ENCODE measurements at places on chromosomes 2 and 18.

DNA sequence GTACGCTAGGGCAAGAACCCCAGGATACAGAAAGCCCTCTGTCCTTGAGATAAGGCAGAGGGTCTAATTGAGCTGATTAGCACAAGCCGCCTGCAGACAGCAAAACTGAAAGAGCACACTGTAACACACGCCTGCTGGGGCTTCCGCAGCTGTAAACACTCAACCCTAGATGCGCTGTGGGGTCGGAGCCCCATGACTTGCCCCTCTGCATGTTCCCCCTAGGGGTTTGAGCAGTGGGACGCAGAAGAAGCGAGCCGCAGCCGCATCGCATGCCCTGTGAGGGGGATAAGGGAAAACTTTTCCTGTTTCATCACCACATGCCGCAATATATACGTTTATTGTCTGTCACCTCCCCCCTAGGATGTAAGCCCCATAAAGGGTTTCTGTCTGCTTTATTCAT lies 384.6 kb downstream of the PLCL1 start:
- H3K4me3 ChIP-seq, result no peak overlapping the region
- no peak for DNase-seq
- H3K36me3 ChIP-seq, result no peaks in the 10 kb centered on the region
- no peak overlapping the region for H3K27ac ChIP-seq
- no peaks in the 10 kb centered on the region for H3K4me1 ChIP-seq

- H3K4me3 ChIP-seq, result no peak overlapping the region
- H3K27ac ChIP-seq, result no peak overlapping the region
- no peaks in the 10 kb centered on the region for H3K27me3 ChIP-seq
- no peaks in the 10 kb centered on the region for H3K36me3 ChIP-seq
- no peaks in the 10 kb centered on the region for H3K4me1 ChIP-seq
- no peak for DNase-seq
Measured at GRCh38 chr2:80364524-80365212, 60.1 kb upstream of the LRRTM1 start.

DNA sequence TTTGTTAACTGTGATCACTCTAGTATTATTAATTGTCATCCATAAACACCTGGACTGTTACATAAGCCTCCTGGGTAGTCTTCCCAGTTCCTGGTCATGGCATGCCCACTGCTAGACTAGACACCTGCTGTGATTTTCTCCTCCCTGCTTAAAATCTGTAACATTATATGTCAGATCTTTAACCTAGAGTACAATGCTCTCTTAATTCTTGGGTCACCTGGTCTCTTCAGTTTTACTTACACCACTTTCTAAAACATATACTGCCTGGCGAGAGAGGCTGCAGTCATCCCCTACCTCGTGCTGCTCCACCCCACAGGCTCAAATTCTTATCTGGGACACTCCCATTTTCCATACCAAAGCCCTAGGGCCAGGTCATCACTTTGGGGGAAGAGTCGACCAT lies 161.3 kb downstream of the CDH2 start:
- no peak overlapping the region for H3K27ac ChIP-seq
- DNase-seq, result no peak
- H3K4me1 ChIP-seq, result peaks cover 40% of the 10 kb centered on the region
- H3K4me3 ChIP-seq, result no peak overlapping the region
- peaks cover 4% of the 10 kb centered on the region for H3K36me3 ChIP-seq

GRCh38 chr2:39867268-39867667 lies 88.2 kb upstream of the THUMPD2 start:
- H3K27me3 ChIP-seq, result peaks cover 17% of the 10 kb centered on the region
- no peak for DNase-seq
- no peaks in the 10 kb centered on the region for H3K36me3 ChIP-seq

DNA sequence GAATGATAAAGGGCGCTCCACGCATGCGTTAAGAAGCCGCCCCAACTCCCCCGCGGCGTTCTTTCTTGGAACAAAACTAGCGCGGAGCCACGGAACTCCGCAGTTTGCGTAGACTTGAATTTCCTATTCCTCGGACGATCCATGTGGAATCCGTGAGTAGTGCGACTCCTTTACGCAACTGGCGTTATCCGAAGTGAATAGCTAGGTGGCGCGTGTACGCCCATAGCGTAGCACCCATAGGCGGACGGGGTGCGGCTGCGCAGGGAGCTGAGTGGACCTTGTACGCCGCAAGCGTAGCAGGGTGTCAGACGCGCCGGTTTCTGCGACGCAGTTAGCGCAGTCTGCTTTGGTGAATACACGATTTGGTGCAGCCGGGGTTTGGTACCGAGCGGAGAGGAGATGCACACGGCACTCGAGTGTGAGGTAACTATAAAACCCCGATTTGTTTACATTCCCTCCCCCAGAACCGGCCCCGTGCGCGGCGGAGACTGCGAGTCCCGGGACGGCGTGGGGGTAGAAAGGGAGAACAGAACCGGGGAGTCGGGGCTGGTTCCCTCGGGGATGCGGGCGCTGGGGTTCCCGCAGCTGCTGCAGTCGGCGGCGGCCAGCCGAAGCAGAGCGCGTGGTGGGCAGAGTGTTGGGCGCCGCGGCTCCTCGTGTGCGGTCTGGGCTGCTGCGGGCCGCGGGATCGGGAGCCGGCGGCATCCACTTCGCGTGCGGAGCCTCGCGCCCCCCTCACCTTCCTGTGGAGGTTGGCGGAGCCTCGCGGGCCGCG lies at the start of gene SLC39A10:
TSS of gene SLC39A10 (plus strand) at position 368 of the 775 bp plus-strand sequence. CDS start 22,817 bp downstream, outside the sequence.
- H3K27ac ChIP-seq, result peak within 1 kb of the TSS; percentile 96
- DNase-seq, result peak; percentile 97
- H3K4me1 ChIP-seq, result peaks cover 47% of the 10 kb centered on the region
- no peaks in the 10 kb centered on the region for H3K27me3 ChIP-seq

DNA sequence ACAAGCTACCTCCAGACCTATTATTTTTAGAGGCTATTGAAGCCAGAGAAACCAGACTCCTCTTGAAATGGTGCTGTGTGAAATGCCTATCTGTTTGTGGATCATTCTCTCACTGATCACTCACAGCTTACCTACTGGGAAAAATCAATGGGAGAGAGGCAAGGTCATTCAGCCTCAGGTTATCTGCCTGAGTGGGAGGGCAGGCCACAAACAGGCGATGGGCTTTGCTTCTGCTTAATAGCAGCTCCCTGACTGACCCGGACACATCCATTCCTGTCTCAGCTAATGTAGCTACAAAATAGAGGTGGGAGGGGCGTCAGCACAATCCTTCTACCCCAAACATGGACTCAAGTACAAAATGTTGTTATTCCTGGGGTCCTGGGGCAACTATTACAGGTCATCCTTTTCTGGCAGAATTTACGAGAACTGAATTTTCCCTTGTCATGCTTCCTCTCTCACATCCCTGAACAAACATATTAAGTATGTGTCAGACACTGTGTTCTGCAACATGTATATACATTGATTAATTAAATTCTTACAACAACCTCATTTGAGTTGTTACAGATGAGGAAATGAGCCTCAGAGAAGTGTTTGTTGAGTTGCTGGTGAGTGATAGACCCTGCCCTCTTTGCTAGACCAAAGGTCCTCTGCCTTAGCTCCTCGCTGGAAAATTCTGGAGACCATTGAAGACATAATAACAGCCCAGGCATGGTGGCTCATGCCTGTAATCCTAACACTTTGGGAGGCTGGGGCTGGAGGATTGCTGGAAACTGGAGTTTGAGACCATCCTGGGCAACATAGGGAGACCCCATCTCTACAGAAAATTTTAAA lies 60.5 kb downstream of the CDK15 start:
- no peaks in the 10 kb centered on the region for H3K27me3 ChIP-seq
- peaks cover 2% of the 10 kb centered on the region for H3K36me3 ChIP-seq
- H3K4me1 ChIP-seq, result peaks cover 12% of the 10 kb centered on the region
- no peak overlapping the region for H3K27ac ChIP-seq
- no peak overlapping the region for H3K4me3 ChIP-seq
